Smooth muscle cell of trachea (primary cell): ENCODE measurements at places on chromosomes 1 and 21. TPM values are rescaled to one million over a fixed set of nuclear protein-coding genes. Genes with fewer than 3 reads are reported as not detected.

Gene LCK
- total RNA-seq, result not detected in 2 replicates

Gene TFAP2E
- total RNA-seq, result 0.33 and 0.44 TPM in 2 replicates

Gene MROH9
- under 0.01 TPM in 1 of 2 replicates, not detected in the other for total RNA-seq

Gene KCTD3
- total RNA-seq, result 68.8 and 83.0 TPM in 2 replicates

Gene SHE
- total RNA-seq, result under 0.01 and 0.15 TPM in 2 replicates

Gene DISC1
- total RNA-seq, result 3.0 and 3.5 TPM in 2 replicates

Gene PGBD5
- 1.7 TPM in 1 of 2 replicates, not detected in the other for total RNA-seq

Gene ZNF648
- total RNA-seq, result not detected in 2 replicates

Gene RAB42
- 10.6 and 12.2 TPM in 2 replicates for total RNA-seq

Gene PDE9A
- 0.15 and 0.50 TPM in 2 replicates for total RNA-seq

Gene GPA33
- not detected in 2 replicates for total RNA-seq

Gene PCP4L1
- not detected in 2 replicates for total RNA-seq

Gene CA6
- total RNA-seq, result not detected in 2 replicates

Gene ANKRD35
- 3.3 and 5.5 TPM in 2 replicates for total RNA-seq

Gene SRGAP2C
- total RNA-seq, result 21.2 and 39.7 TPM in 2 replicates

Gene JAM2
- total RNA-seq, result 1.5 and 2.6 TPM in 2 replicates

Gene C1orf141
- under 0.01 TPM in 1 of 2 replicates, not detected in the other for total RNA-seq

Gene ATPAF1
- 62.8 and 71.0 TPM in 2 replicates for total RNA-seq

Gene SAMD13
- 1.2 and 3.1 TPM in 2 replicates for total RNA-seq

Gene LIX1L
- total RNA-seq, result 19.0 and 26.0 TPM in 2 replicates

Gene ALX3
- total RNA-seq, result not detected in 2 replicates

Gene TRIM58
- under 0.01 TPM in 1 of 2 replicates, not detected in the other for total RNA-seq

Gene TACSTD2
- 0.15 and 0.33 TPM in 2 replicates for total RNA-seq

Gene HAO2
- not detected in 2 replicates for total RNA-seq

Gene UBAP2L
- 64.7 and 75.3 TPM in 2 replicates for total RNA-seq

Gene SPATA21
- 0.17 TPM in 1 of 2 replicates, not detected in the other for total RNA-seq

Gene RGS18
- total RNA-seq, result not detected in 2 replicates

Gene VCAM1
- total RNA-seq, result 2.9 and 23.3 TPM in 2 replicates

Gene XKR8
- 7.4 and 8.9 TPM in 2 replicates for total RNA-seq

Gene ZNF695
- 1.7 and 2.0 TPM in 2 replicates for total RNA-seq

Gene CHIT1
- not detected in 2 replicates for total RNA-seq

Gene LCE1F
- total RNA-seq, result not detected in 2 replicates

Gene FOXD3
- not detected in 2 replicates for total RNA-seq

Gene PM20D1
- total RNA-seq, result under 0.01 TPM in 1 of 2 replicates, not detected in the other

Gene COL9A2
- 2.5 and 7.1 TPM in 2 replicates for total RNA-seq

Gene ITLN2
- total RNA-seq, result not detected in 2 replicates

Gene ZNF697
- 7.9 and 12.1 TPM in 2 replicates for total RNA-seq

Gene SPATC1L
- total RNA-seq, result 12.2 and 14.6 TPM in 2 replicates

Gene SPOCD1
- total RNA-seq, result 61.5 and 76.4 TPM in 2 replicates

Gene TMEM82
- not detected in 2 replicates for total RNA-seq

Gene HIVEP3
- 0.17 and 0.29 TPM in 2 replicates for total RNA-seq

Gene SDHC
- 29.6 and 38.7 TPM in 2 replicates for total RNA-seq

Gene OR2T29
- not detected in 2 replicates for total RNA-seq

Gene S100A7
- not detected in 2 replicates for total RNA-seq

Gene CBS
- total RNA-seq, result 47.0 and 58.5 TPM in 2 replicates

Gene VANGL2
- under 0.01 TPM in 1 of 2 replicates, not detected in the other for total RNA-seq

Gene TOMM20
- total RNA-seq, result 78.1 and 96.6 TPM in 2 replicates

Gene CYP4B1
- not detected in 2 replicates for total RNA-seq

Gene TSPAN2
- not detected in 2 replicates for total RNA-seq

Gene CHI3L1
- 14.8 and 26.0 TPM in 2 replicates for total RNA-seq
